Upper lobe of right lung (tissue), 1 donor: ENCODE measurements at places on chromosomes 12 and 14. TPM values are rescaled to one million over a fixed set of nuclear protein-coding genes. Genes with fewer than 3 reads are reported as not detected.

KRT6A gene
- total RNA-seq: 3.0 TPM

SDR9C7 gene
- total RNA-seq: not detected

RECQL gene
- 29.6 TPM for total RNA-seq

SERPINA5 gene
- 0.41 TPM for total RNA-seq

GPR132 gene
- total RNA-seq: 6.7 TPM

ERBB3 gene
- 60.7 TPM for total RNA-seq

CAPZA3 gene
- not detected for total RNA-seq

OR4N2 gene
- not detected for total RNA-seq

HHIPL1 gene
- total RNA-seq: 1.6 TPM

PSME2 gene
- total RNA-seq: 138 TPM

CPNE6 gene
- total RNA-seq: not detected

ACVRL1 gene
- total RNA-seq: 223 TPM

MSRB3 gene
- total RNA-seq: 61.3 TPM

ASPG gene
- total RNA-seq: 5.3 TPM

RHEBL1 gene
- total RNA-seq: 1.1 TPM

PPFIA2 gene
- total RNA-seq: 1.4 TPM

KIF26A gene
- total RNA-seq: 5.9 TPM

KRT81 gene
- total RNA-seq: not detected

ZFHX2 gene
- 2.3 TPM for total RNA-seq

NEDD1 gene
- 17.8 TPM for total RNA-seq

DNAI7 gene
- total RNA-seq: 0.49 TPM

FOXA1 gene
- total RNA-seq: 20.6 TPM

LRTM2 gene
- not detected for total RNA-seq

NRL gene
- 2.8 TPM for total RNA-seq

TAS2R8 gene
- total RNA-seq: not detected

DCN gene
- 753 TPM for total RNA-seq

SRGAP1 gene
- total RNA-seq: 11.4 TPM

SLC10A1 gene
- total RNA-seq: not detected

SPTB gene
- 3.0 TPM for total RNA-seq

SOCS4 gene
- 23.8 TPM for total RNA-seq

CCDC38 gene
- total RNA-seq: not detected

GLT8D2 gene
- total RNA-seq: 9.1 TPM

MMP19 gene
- 30.2 TPM for total RNA-seq

A2M gene
- total RNA-seq: 2,772 TPM

BICDL1 gene
- total RNA-seq: 20.6 TPM

RPGRIP1 gene
- total RNA-seq: 1.7 TPM

CCDC198 gene
- not detected for total RNA-seq

KERA gene
- not detected for total RNA-seq

OR10G2 gene
- total RNA-seq: not detected

NOVA1 gene
- 1.6 TPM for total RNA-seq

CLEC2A gene
- total RNA-seq: not detected

SLC38A4 gene
- 1.9 TPM for total RNA-seq

MIP gene
- total RNA-seq: not detected

CLEC1A gene
- 15.0 TPM for total RNA-seq

DCTN2 gene
- total RNA-seq: 90.7 TPM

JPH4 gene
- total RNA-seq: 6.2 TPM

NOXRED1 gene
- 0.55 TPM for total RNA-seq

KRT75 gene
- total RNA-seq: not detected

TCL1B gene
- not detected for total RNA-seq

BHLHE41 gene
- total RNA-seq: 104 TPM

SPIC gene
- not detected for total RNA-seq

KLRF2 gene
- total RNA-seq: not detected

PPP1R13B gene
- total RNA-seq: 78.5 TPM

ACRBP gene
- total RNA-seq: 3.8 TPM
